ENCODE measurements at places on chromosomes 3 and 15. TPM values are rescaled to one million over a fixed set of nuclear protein-coding genes. Genes with fewer than 3 reads are reported as not detected.

SLC22A13 gene
- 0.64 TPM for total RNA-seq

TGM5 gene
- not detected for total RNA-seq

CDCP1 gene
- 20.7 TPM for total RNA-seq

DNA sequence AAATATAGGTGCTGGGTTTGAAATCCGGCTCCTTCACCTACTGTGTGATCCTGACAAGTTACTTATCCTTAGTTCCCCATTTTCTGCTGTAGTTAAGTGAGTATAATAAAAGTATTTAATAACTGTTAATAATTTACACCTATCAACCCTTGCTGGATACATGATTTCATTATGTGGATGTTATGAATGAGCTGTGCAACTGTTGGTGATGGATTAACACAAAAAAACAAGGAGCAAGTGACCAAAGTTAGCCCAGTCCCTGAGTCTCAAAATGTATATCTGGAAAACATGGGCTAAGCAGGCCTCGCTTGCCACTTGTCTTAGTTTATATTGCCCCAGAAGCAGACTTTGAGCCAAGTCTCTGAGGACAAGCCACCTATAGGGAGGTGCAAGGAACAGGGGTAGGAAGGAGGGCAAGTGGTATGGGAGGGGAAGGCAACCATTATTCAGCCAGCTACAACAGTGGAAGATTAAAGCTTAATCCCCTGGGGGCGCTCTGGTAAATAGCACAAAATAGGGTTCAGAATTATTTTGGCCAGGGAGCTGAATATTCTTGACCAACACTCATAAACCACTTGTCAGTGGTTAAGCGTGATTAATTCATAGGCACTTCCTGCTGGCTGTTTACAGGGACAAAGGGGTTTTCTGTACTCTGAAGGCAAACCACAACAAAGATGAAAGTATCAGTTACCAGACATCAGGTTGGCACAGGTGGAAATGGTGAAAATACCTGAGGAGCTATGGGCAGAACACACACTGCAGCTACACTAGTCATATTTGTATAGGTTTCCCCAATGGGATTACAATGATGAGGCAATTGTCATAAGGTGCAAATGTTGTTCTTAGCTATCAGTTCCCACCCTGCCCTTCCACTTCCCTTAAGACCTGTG is 76.2 kb downstream of the TRIM42 start:
- no peaks in the 10 kb centered on the region for H3K36me3 ChIP-seq
- H3K27me3 ChIP-seq: no peaks in the 10 kb centered on the region
- peaks cover 3% of the 10 kb centered on the region for H3K4me1 ChIP-seq
- no peak for DNase-seq
- no peak overlapping the region for H3K4me3 ChIP-seq

C3orf49 gene
- total RNA-seq: not detected

SV2B gene
- 2.8 TPM for total RNA-seq

GRCh38 chr3:113226491-113226890 is 15.1 kb downstream of the BOC start:
- H3K4me3 ChIP-seq: no peak overlapping the region
- no peak for DNase-seq
- H3K27ac ChIP-seq: no peak overlapping the region
- H3K4me1 ChIP-seq: peaks cover 15% of the 10 kb centered on the region

DNA sequence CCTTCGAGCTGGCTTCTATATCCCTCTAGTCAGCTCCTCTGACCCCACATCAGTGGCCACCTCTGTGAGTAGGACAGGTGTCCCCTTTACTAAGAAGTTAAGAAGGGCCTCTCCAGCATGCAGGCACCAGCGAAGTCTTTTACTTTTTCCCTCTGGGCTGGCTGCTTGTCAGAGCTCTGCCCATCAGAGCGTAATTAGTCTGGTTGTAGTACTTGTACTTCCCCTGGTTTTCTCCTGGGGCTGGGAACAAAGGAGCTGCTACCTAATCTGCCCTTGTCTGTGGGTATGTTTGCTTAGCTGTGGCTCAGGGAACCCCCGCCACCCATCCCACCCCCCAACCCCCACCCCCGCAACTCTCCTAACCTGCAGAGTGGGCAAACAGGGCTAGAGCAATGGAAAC is 27.4 kb upstream of the ALPK3 start:
- H3K27ac ChIP-seq: no peak overlapping the region
- DNase-seq: no peak
- no peaks in the 10 kb centered on the region for H3K4me1 ChIP-seq
- H3K36me3 ChIP-seq: peaks cover 29% of the 10 kb centered on the region
- no peaks in the 10 kb centered on the region for H3K27me3 ChIP-seq
- no peak overlapping the region for H3K4me3 ChIP-seq

GRCh38 chr3:10140996-10141546 is 507 bp upstream of the VHL start:
- peaks cover 11% of the 10 kb centered on the region for H3K4me1 ChIP-seq
- H3K36me3 ChIP-seq: no peaks in the 10 kb centered on the region
- no peaks in the 10 kb centered on the region for H3K27me3 ChIP-seq
- H3K4me3 ChIP-seq: no peak overlapping the region

GRCh38 chr15:62533687-62534086 is 368.6 kb upstream of the C2CD4B start:
- H3K27ac ChIP-seq: no peak overlapping the region
- no peak for DNase-seq
- H3K36me3 ChIP-seq: no peaks in the 10 kb centered on the region
- no peaks in the 10 kb centered on the region for H3K4me1 ChIP-seq
- H3K27me3 ChIP-seq: no peaks in the 10 kb centered on the region

- no peaks in the 10 kb centered on the region for H3K36me3 ChIP-seq
- no peak for DNase-seq
- no peak overlapping the region for H3K4me3 ChIP-seq
Observed at GRCh38 chr3:55166576-55167555, 239.0 kb upstream of the LRTM1 start.

ADAMTS17 gene
- 6.6 TPM for total RNA-seq

FOXL2NB gene
- total RNA-seq: not detected

- H3K27ac ChIP-seq: no peak overlapping the region
- peaks cover 31% of the 10 kb centered on the region for H3K4me1 ChIP-seq
- H3K27me3 ChIP-seq: no peaks in the 10 kb centered on the region
- H3K4me3 ChIP-seq: no peak overlapping the region
- H3K36me3 ChIP-seq: no peaks in the 10 kb centered on the region
- DNase-seq: no peak
Observed at GRCh38 chr3:32450426-32450825, 52.2 kb downstream of the CMTM6 start.

DNAH12 gene
- total RNA-seq: 37.8 TPM

GRCh38 chr15:34064438-34064837 is 25.4 kb upstream of the AVEN start:
- H3K27ac ChIP-seq: no peak overlapping the region
- no peak for DNase-seq
- no peaks in the 10 kb centered on the region for H3K4me1 ChIP-seq

DNA sequence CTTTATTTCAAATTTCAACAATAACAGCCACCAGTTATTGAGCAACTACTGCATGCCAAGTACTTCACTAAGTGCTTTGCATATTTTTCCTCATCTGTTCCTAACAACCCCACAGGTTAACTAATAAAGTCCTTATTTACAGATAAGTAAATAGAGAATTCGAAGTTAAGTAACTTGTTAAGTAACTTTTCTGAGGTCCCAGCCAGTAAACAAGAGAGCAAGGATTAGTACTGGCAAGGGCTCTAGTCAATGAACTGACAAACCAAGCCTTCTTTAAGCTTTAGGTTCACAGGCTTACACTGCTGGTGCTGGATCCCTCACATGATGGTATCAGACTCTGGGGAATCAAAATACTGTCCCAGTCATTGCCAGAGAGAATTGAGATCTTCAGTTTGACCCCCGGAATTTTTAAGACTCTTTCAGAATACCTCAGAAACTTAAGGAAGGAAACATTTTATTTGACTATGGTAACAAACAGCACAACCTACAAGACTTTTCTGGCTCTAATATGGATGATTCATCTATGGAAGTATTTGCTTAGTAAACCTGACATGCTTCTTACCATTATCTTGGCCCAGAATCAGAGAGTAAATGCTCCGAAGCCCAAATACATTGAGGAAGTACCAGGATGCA is 16.5 kb downstream of the EMC3 start:
- no peak for DNase-seq
- H3K4me3 ChIP-seq: no peak overlapping the region
- H3K27ac ChIP-seq: peak overlapping the region; percentile 84

GRCh38 chr3:9809239-9809614 is 835 bp upstream of the TTLL3 start:
- peak overlapping the region; percentile 68 for H3K4me3 ChIP-seq
- peaks cover 21% of the 10 kb centered on the region for H3K36me3 ChIP-seq
- H3K4me1 ChIP-seq: no peaks in the 10 kb centered on the region
- H3K27ac ChIP-seq: peak overlapping the region; percentile 91
- H3K27me3 ChIP-seq: no peaks in the 10 kb centered on the region

GRCh38 chr3:13072239-13072599 is 1.0 kb downstream of the IQSEC1 start:
- no peak overlapping the region for H3K4me3 ChIP-seq
- no peak for DNase-seq
- H3K4me1 ChIP-seq: no peaks in the 10 kb centered on the region
- H3K27me3 ChIP-seq: peaks cover 51% of the 10 kb centered on the region

DNA sequence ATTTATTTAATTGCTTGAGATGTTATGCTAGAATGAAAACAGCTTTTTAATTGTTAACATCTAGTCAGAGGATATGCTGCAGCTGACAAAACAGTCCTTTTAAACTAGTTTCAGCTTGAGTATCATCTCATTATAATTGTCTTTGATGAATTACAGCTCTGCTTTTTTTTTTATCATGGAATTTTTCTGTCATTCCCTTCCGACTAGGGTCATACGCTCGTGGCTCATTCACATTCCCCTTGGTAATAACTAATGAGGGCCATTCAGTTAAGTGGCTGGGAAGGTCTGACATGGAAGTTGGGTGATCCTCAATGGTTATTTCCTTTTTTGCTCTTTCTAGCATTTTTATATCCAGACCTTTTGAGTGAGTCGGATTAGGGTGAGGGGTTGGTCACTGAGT is 77.0 kb downstream of the PGPEP1L start:
- H3K36me3 ChIP-seq: peaks cover 33% of the 10 kb centered on the region
- H3K27ac ChIP-seq: no peak overlapping the region
- DNase-seq: no peak
- no peak overlapping the region for H3K4me3 ChIP-seq

ZNF385D gene
- 30.9 TPM for total RNA-seq

DNA sequence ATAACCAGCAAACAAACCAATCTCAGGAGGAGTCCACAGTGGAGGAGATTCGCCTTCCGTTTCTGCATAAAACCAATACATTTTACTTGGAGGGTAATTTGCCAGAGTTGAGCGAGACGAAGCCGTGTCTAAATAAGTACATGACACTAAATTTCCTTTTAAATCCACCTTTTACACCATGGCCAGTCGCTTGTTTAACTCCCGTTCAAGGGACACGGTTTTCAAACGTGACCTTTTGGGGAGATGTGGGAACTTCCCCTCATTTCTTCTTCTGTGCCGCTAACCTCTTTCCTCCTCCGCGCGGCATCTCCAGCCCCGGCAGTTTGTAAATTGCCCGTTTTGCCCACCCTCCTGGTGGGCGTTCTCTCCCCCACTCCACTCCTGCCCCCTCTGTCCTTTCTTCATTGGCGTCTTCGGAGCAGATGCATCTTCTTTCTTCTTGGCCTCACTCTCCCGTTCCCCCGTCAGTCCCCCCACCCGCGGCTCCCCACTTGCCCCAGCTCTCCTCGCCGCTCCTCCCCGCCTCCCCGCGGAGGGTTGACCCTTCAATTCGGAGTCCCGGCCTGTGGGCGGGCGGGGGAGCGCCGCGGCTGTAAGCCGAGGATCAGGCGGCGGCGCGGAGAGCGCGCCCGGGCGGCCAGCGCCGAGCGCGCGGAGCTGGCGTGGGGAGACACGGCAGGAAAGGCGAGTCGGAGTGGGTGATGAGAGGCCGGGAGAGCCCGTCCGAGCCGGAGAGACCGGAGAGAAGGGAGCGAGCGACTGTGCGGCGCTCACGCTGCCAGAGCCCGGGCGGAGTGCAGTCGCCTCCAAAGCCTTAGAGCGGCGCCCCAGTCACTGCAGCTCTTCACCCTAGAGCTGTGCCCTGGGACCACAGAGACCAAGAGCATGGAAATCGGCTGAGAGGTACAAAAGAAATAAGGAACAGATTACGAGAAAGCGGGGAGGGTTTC is at the start of gene NLGN1:
TSS of gene NLGN1 (plus strand) at position 584 of the 950 bp plus-strand sequence.
- peak within 1 kb of the TSS; percentile 20 for H3K4me3 ChIP-seq
- DNase-seq: peak; percentile 91
- H3K27ac ChIP-seq: peak within 1 kb of the TSS; percentile 85
- peaks cover 6% of the 10 kb centered on the region for H3K4me1 ChIP-seq

DNA sequence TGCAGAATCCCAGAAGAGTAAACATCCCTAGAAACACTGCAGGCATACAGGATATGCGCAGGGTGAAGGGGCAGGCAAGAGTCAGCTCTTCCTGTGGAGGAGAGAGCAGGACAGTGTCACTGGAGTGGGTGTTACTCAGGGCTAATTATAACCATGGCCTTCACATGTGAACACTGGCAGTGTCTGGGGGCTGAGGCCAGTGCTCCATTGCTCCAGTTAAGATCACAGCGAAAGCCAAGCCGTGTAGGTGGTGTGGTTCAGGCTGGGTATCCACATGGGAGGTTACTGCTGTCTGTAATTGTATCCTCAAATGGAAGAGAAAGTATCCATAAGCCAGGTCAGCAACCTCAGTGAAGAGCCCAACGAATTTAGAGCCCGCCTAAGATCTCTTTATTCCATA is 84.6 kb downstream of the MESD start:
- H3K4me1 ChIP-seq: no peaks in the 10 kb centered on the region
- no peak overlapping the region for H3K27ac ChIP-seq
- H3K4me3 ChIP-seq: no peak overlapping the region
- H3K36me3 ChIP-seq: peaks cover 17% of the 10 kb centered on the region
- H3K27me3 ChIP-seq: no peaks in the 10 kb centered on the region

STRIT1 gene
- total RNA-seq: not detected

- H3K36me3 ChIP-seq: no peaks in the 10 kb centered on the region
- H3K4me1 ChIP-seq: no peaks in the 10 kb centered on the region
- no peaks in the 10 kb centered on the region for H3K27me3 ChIP-seq
- H3K27ac ChIP-seq: no peak overlapping the region
Observed at GRCh38 chr3:60282866-60283265, 968.4 kb downstream of the FHIT start.

Data from lung (tissue), 17 donors.